ENCODE measurements at places on chromosomes 1 and 21.
A peak's percentile ranks its signal among the peaks of the same experiment; 100 is the strongest.

- DNase-seq: no peak
Measured at GRCh38 chr1:19435851-19436455, 49.4 kb downstream of the CAPZB start.

- DNase-seq: no peak
Measured at GRCh38 chr1:25945761-25946160, 39.5 kb upstream of the STMN1 start.

DNA sequence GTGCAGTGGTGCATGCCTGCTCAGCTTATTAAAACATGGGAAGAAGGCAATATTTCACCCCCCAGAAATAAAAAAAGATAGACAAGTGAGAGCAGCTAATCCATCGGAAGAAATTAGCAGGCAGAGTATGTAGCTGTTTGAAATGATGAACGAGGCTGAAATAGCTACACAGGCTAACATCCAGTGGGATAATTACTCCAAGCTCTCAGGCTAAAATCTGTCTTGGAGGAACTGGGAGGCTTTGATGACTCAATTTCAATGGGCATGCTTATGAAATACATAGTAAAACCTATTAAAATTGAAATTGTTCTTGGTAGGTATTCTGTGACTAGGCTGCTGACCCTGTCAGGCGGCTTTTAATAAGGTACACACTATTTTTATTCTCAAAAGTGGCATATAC lies 84.1 kb upstream of the RRP15 start:
- no peak for DNase-seq

- no peak for DNase-seq
Measured at GRCh38 chr1:247812637-247813036, 11.3 kb downstream of the OR14A16 start.

- no peak for DNase-seq
Measured at GRCh38 chr1:27891196-27891889, 19.0 kb downstream of the THEMIS2 start.

GRCh38 chr1:243850202-243850451 lies at the start of gene AKT3:
Gene AKT3, minus strand, starts transcription at chr1:243850243. Its CDS starts 7,073 bp downstream, at chr1:243843170.
- peak; percentile 72 for DNase-seq

DNA sequence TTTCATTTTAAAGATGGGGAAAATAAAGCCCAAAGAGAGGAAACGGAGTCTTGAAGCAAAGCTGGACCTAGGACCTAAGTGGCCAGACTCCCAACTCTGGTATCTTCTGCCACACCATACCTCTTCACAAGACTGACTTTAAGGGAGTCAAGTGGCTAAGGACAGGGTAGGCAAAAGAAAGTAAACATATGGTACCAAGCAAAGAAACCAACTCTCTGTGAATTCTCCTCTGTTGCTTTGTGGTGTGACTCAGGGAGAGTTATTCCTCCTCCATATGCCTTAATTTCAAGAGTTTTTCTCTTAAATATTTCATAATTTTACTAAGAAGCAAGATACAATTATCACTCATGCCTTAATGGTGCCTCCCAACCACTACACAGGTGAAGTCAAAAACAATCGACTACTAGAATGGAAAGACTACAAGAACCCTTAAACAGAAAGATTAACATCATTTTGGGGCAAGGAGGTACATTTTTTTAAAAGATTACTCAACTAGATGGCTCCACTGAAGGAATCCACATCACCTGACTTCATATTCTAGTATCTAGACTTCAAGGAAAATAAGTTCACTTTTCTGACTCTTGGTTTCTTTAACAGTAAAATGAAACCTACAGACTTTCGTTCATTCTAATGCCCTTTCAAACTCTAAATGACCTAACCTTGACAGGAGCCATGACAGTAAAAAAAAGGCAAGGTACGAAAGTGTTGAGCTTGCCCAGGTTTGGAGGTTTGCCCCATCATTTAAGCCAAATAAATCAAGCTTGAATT lies 44.2 kb downstream of the LUZP1 start:
- DNase-seq: no peak

- DNase-seq: no peak
Measured at GRCh38 chr1:26293911-26294463, 12.4 kb downstream of the UBXN11 start.

DNA sequence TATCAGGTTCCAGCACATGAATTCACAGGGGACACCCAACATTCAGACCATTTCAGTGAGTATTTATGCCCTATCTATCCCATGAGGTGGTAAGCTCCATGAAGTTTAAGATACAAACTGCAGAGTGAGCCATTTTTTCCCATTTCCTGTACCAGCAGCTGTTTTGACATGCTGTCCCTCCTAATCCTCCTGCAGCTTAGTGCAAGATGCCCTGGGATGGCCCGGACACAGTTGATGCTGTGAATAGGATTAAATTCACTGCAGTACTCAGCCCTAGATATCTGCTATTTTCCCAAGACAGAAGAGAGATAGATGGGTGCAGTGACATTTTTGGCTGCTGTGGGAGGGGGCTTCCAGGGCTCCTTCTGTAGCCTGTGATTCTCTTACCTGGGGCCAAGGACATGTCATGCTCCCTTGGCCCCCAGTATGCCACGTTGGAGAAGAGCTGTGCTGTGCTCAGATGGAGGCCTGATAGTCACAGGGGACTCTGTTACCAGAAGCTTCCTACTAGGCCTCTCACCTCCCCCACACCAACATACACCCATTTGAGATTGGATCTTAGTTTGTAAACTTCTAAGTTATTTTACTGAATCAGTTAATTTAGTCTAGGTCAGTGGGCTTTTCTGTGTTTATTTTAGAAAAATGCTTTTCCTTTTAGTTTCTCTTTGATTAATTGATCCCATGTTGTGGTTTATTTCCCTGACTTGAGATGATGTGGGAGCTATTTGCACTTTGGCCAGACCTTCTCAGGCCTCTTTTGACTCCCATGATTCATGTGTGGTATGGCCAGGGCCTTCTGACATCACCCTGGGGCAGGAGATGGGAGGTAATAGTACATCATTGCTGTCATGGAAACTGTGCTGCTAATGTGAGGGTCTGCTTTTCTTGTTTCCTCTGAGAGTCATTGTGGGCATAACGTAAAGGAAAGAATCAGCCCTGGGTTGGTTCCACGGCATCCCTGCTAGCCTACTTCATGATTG lies 92.6 kb downstream of the ST3GAL3 start:
- no peak for DNase-seq

- no peak for DNase-seq
Measured at GRCh38 chr21:16517383-16517782, 787.6 kb downstream of the USP25 start.

GRCh38 chr1:220711056-220711809 lies 21.1 kb downstream of the C1orf115 start:
- DNase-seq: no peak

GRCh38 chr1:60889709-60890108 lies 192.7 kb upstream of the NFIA start:
- no peak for DNase-seq

GRCh38 chr1:219476116-219476515 lies 136.8 kb downstream of the ZC3H11B start:
- no peak for DNase-seq

DNA sequence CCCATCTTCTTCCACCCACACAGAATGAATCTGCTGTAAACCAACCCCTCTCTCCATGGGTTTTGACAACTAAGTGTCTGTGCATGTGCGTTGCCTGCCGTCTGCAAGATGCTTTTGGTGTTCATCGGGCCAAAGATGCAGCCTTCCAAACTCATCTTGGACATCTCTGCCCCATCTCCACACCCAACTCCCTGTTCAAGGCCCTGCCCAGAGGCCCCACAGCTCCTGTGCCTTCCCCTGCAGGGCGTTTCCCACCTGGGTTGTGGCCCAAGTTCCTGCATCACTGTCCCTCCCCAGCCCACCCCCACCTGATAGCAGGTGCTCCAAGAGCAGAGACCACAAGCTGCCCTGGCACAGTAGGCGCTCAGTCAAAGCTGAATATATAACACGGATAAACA lies 103.2 kb downstream of the BCAR3 start:
- no peak for DNase-seq

GRCh38 chr1:1244192-1244811 lies 2.2 kb downstream of the C1QTNF12 start:
- no peak for DNase-seq

DNA sequence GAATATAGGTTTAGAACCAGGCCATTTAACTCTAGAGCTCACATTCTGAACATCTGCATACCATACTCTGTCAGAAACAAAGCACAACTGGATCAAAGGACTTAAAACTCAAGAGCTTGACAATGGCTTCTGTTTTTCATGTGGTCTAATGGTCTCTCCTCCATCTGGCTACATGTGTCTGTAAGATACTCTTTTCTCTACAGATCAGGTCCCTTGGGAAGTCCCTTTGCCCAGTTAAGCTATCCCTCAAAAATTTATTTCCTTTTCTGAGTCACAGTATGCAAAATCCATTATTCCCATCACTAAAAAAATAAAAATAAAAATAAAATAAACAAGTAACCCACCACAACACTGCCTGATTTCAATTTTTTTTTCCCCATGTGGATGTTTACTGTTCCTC lies 357.0 kb upstream of the PRMT6 start:
- DNase-seq: no peak

DNA sequence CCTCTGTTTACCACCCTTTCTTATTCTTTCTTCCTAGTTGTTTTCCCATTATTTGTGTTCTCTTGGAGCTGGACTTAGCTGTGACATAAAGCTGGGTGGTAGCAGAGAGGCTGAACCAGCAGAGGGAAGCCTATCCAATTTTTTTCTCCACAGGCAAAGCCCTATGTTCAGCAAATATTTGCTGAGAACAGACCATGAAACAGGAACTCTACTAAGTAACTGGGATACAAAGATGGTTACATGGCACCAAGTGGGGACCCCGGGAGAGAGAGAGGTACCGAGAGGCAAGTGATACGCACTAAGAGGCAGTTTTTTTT lies 6.6 kb downstream of the CFAP141 start:
- DNase-seq: no peak

- no peak for DNase-seq
Measured at GRCh38 chr1:110726755-110727154, 52.0 kb upstream of the KCNA3 start.

- DNase-seq: no peak
Measured at GRCh38 chr21:27060190-27060589, 93.3 kb upstream of the ADAMTS5 start.

DNA sequence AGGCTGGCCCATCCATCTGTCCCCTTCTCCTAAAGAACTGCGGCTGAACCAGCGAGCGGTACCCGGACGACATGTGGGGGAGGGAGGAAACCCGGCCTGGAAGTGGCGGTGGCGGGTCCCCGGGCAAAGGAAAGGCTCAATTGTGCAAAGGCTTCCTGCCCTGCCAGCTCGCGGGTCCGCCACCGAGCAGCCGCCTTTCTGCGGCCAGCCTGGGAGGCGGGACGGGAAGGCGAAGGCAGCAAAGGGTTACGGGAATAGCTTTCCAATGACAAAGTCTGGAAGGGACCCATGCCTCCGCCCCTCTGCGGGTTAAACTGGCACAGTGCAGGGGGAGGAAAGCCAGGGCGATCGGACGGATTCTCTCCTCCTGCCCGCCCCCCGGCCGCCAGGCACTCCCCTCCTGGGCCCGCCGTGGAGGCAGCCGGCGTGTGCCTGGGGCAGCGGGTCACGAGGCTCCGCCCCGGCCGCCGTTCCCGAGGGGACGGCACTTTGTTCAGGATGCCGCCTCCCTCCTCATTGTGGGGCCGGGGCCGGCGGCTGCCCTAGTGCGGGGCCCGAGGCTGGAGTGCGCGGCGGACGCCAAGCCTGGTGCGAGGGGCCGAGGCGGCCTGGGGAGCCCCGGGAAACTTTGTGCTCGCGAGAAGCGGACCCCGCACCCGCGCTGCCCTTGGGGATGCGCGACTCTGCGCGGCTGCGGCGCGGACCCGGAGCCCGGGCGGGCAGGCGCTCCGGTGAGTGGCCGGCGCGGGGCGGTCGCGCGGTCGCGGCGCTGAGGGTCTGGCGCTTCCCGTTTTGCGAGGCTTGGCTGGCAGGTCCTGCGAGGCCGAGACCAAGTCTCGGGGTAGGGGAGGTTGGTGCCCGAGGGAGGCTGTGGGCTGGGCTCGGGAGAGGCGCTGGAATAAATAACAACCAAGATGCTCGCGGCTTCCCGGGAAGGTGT lies at the start of gene NAV1:
Gene NAV1, plus strand, starts transcription at position 516 of the 940 bp plus-strand sequence. CDS start 83,758 bp downstream, outside the sequence.
- no peak for DNase-seq

DNA sequence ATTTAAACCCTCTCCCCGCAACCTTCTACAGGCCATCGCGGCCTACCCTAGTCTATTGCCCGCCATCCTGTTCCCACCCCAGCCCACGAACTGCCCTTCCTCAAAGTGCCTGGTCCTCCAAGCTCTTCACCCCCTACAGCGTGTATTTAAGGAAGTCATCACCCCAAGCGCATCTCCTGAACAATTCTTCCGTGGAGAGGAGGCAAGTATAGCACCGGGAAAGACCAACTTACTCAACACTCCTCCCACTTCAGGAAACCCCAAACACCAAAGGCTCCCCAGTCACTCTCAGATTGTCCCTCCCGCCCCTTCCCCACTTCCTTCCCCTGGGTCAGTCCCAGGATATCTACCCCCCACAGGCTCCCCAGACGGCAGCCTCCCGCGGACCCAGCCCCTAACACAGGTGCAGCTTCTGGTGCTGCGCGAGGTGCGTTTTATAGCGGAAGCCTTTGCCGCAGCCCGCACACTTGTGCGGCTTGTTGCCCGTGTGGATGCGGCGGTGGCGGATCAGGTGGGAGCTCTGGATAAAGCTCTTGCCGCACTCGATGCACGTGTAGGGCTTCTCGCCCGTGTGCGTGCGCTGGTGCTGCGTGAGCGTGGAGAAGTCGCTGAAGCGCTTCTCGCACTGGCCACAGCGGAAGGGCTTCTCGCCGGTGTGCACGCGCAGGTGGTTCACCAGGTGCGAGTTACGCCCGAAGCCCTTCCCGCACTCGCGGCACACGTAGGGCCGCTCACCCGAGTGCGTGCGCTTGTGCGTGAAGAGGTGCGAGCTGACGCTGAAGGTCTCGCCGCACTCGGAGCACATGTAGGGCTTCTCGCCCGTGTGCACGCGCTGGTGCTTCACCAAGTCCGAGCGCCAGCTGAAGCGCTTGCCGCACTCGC lies 25.5 kb downstream of the ZNF697 start:
- DNase-seq: no peak

DNA sequence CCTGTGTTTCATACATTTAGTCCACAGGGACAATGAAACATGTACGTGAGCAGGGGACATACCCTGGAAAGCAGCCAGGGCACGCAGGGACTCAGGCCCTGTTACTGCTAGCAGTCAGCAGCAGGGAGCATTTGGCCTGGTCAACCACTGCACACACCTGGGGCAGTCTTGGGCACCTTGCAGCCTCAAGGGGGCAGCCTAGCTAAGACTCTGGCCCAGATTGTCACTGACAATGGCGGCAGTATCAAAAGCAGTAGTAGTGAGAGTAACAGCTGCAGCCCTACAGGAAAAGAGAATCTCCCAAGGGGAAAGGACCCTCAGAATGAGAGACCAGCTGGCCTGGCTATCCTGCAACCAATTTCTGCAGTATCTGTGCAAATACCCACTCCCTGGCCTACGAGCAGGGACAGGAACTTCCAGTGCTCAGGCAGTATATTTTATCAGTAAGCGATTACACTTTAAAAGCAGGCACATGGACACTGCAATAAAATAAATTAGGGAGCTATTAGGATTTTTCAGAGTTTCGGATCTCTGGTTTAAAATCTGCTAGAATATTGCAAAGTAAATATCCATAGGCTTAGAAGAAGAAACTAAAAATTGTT lies 475.6 kb downstream of the LTN1 start:
- peak; percentile 30 for DNase-seq

DNA sequence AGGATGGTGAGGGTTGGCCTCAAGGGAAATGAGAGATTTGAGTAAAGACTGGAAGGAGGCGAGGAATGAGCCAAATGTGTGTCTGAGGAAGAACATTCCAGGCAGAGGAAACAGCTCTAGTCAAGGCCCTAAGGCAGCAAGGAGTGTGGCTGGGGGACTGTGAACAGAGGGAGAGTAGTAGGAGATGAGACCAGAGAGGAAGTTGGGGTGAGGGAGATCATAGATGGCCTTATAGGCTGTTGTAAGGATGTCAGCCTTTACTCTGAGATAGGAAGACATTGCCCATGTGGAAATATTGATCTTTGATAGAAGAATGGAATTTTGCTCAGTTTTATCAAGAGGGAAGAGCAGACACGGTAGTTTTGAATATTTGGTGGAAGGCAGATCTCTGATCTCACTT lies 55.2 kb upstream of the ARTN start:
- DNase-seq: no peak
